ENCODE measurements at places on chromosomes 7 and 10.

- no peak for DNase-seq
Observed at GRCh38 chr10:77291596-77292505, 345.8 kb downstream of the KCNMA1 start.

- DNase-seq: no peak
Observed at GRCh38 chr10:123150986-123151736, 3.0 kb upstream of the BUB3 start.

GRCh38 chr10:63713191-63714144, 192.3 kb downstream of the REEP3 start:
- DNase-seq: peak; percentile 95

- no peak for DNase-seq
Observed at GRCh38 chr7:154553711-154554265, 449.1 kb downstream of the PAXIP1 start.

DNA sequence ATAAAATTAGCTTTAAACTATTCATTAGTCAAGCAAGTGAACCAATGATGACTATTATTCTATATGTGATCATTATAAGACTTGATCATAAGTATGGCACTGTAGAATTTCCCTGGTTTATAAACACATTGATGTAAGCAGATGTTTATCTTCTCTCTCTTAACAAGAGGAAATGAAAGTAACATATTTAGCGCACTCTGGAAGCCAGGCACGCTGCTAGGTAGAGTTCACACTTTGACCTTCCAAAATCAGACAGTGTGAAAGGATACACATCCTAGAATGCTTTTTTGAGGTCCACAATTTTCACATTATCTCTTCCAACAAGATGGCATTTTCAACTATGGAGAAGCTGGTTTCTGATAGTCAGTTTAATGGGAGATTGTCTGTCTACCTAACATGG, 529.4 kb upstream of the IGFBP3 start:
- DNase-seq: no peak

DNA sequence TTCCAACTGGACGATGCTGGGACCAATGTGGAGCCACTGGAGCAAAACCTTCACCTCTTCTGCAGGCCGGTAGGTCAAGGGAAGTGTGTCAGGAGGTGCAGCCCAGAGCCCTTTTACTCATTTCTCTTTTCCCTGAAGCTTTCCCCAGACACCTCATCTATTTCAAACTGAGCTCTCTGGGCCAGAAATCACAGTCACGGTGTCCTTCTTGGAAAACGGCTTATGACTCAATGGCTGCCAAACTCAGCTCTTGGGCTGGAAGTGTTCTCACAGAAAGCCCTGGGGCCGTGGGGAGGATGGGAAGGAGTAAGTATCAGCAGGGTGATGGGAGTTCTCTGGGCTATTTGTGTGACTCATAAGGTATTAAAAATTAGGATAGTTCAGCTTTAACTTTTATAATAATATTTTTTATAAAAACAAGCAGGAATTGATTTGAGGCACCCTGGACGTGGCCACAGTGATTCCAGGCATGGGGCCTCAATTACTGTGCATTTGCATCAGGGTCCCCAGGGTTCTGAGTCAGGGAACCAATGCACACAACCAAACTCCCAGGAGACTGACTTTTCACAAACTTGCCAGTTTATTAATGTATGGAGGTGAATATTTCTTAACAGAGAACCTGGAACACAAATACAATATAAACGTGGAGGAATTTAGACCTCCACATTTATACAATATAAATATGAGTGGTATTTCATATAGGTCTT, 187.4 kb upstream of the TMEM72 start:
- no peak for DNase-seq

GRCh38 chr7:26365901-26366275, 74.2 kb downstream of the SNX10 start:
- no peak for DNase-seq

DNA sequence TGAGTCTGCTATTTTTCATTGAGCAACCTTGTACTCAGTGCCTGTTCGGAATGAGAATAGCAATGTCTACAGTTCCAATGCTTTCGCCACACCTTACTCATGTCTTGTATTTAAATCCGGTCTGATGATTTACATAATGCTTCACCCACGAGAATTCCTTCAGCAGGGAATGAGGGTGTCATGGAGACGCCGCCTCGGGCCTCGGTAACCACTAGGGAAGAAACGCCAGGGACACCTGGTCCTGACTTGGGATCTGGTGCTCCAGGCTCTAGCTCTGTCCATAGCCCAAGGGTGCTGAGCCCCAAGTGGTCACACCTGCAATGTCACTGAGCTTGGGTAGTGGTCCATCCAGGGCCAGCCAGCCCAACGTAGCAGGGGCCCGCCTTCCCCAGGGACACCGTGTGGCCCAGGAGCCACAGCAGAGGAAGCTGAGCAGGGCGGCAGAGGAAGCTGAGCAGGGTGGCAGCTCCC, 37.4 kb downstream of the PRKAG2 start:
- no peak for DNase-seq

- DNase-seq: no peak
Observed at GRCh38 chr7:40918701-40919271, 784.0 kb downstream of the SUGCT start.

- DNase-seq: no peak
Observed at GRCh38 chr7:55181762-55182161, 162.9 kb downstream of the EGFR start.

DNA sequence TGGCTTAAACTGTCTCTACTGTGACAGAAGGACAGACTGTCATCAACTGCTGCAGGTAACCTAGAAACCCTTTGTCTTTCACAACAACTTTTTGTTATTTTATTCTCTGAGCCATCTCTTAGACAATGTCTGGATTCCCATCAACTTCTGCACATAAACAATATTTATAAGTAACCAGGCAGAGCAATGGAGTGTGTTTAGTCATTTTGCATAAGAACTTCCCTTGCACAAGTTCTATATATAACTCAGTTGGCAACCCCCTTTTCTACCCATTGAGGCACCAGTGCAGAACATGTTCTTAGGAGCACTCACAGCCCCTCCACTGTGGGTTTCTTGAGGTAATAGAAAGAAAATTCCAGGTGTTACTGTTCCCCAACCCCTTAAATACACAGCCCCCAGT, 65.0 kb upstream of the IL6 start:
- DNase-seq: no peak

DNA sequence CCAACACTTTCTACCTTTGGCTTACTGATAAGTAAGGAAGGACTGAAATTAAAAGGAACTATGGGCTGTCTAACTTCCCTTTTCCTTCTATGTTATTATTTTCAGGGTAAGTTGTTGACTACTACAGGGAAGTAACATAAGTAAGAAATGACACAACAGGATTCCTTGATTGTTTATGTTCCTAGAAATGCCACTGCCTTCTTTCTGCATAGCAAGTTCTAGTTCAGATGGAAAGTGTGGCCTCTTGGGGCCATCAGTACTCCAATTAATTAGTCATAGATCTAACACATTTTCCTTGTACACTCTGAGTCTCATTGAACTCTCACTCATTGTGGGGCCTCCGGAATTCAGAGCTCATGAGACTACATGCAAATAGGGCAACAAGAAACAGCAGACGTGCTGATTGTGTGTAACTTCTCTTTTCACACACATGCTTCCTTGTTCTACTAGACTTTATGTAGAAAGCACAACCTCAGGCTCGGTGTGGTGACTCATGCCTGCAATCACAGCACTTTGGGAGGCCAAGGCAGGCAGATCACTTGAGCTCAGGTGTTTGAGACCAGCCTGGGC, 35.3 kb upstream of the HIBADH start:
- no peak for DNase-seq

- DNase-seq: no peak
Observed at GRCh38 chr10:131849591-131850382, 51.0 kb upstream of the PPP2R2D start.

DNA sequence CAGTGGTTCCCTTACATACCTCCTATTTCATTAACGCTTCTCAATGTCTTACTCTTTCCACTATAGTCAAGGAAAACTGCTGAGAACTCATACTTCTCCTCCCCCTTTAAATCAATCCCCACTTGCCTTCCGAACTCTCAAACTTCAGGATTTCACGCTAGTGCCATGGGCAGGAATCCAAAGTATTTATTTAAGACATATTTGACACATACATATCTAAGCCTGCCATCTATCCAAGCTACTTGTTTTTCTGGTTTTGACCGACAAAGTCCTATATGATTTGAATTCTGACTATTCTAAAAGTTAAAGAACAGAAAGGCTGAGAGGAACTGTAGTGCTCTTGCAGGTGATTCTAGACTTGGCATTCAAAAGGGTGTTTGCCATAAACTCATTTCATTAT, 51.8 kb downstream of the CCDC6 start:
- DNase-seq: no peak

DNA sequence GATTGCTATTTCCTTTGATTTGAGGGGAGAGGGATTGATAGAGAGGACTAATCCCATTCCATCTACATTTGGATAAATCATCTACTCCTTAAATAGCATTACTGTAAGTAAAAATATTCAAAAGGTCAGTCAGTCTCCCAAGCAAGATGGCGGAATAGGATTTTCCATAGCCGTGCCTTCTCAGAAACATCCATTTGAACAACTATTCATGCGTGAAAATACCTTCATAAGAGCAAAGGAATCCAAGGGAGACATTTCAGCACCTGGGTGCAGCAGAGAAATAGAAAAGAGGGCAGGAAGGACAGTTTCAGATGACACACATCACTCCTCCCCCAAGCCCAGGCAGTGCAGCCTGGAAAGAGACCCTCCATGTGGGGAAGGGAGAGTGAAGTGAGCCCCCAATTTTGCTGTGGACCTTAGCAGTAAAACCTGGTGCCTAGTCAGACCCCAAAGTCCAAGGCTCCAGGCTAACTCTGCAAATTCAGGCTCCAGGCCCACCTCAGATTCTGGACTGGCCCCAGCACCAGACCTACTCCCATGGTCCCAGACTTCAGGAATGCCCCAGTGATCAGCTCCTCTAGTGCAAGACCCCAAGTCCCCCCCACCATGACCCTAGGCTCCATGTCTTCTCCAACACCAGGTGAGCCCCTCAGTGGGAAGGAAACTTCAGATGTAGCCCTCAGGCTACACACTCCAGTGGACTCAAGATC, 104.3 kb upstream of the LANCL2 start:
- DNase-seq: no peak

- no peak for DNase-seq
Observed at GRCh38 chr7:120089968-120090367, 183.0 kb upstream of the KCND2 start.

DNA sequence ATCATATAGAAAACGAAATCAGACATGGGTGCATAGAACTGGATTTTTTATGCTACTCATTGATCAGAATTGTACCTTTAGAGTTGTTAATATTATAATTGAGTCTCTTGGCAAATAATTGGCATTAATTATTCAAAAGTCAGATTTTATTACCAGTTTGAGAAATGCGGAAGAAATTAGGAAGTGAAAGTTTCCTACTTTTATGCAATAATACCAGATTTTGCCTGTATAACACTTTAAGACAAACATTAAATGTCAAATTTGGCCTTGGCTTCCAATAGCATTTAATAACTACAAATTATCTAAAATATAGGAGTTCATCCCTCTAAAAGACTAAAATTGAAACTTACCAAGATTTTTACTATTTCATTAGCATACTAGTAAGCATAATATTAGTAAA, 6.8 kb upstream of the TFEC start:
- no peak for DNase-seq

DNA sequence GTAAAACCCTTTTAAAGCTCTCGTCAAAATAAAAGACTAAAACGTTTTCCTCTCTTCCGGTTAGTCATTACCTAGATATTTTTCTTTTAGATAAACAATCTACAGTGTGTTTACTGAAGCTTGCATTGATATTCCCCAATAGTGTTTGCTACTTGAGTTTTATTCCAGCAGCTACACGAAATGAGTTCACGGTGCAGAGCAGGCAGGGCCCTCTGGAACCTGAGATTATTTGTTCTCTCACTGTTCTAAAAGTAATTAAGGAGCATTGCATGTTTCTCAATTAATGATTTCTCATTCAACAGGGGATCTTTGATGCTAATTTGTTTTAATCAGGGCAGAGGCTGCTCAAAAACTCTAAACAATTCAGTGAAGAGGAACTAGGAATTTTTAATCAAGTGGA, 319.7 kb downstream of the GFRA1 start:
- DNase-seq: no peak

GRCh38 chr7:26179422-26179821, 21.1 kb downstream of the HNRNPA2B1 start:
- DNase-seq: no peak

- no peak for DNase-seq
Observed at GRCh38 chr7:2583798-2584580, 25.2 kb downstream of the IQCE start.

- no peak for DNase-seq
Observed at GRCh38 chr7:131919920-131920709, 363.7 kb upstream of the PODXL start.

DNA sequence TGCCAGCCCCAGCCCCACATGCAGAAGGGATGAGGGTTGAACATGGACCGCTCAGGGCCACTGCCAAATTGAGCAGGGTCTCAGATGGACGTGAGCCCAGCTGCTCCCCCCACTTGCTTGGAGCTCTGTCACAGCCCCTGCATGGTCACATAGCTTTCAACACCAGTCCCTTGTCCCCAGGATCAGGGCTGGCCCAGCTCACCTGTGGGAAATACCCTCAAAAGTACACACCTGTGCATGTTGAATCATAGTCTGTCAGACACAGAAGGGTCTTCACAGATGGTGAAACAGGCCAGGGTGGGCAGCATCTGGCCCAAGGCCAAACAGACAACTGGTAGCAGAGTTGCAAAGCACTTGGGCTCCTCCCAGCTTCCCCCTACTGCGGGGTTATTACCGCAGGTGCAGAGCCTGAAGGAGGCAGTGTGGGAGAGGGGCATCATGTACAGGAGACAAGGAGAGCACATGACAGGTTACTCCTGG, 77.6 kb upstream of the UNC5B start:
- DNase-seq: no peak

- no peak for DNase-seq
Observed at GRCh38 chr10:17685233-17685840, 41.4 kb downstream of the STAM start.

DNA sequence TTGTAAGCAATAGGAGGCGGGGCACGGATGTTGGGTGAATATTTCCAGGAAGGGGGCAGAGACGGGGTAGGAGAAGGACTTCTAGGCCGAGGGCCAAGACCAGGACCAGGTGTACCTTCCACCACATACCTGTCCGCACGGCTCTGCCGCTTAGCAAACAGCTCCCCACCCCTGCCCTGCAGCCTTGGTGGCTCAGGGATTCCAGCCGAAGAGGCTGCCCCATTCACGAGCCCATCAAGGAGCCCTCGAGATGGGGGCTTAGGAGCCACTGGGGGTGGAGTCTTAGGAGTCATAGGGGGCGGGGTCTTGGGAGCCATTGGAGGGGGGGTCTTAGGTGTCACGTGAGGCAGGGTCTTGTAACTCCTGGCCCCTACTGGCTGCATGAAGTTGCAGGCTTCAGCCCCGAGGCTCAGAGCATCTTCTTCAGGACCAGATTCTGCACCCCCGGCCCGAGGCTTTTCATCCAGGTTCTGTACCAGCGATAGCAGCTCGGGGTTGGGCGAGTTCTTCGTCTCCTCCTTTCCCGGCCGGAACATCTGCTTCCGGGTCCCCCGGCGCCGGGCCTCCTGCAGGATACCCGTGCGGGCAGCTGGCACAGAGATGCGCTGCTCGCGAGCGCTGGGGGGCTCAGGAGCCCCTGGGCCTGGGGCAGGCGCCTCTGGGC, 6.1 kb upstream of the MYOZ1 start:
- peak; percentile 85 for DNase-seq

- no peak for DNase-seq
Observed at GRCh38 chr10:117868151-117868550, 178.6 kb downstream of the RAB11FIP2 start.

GRCh38 chr10:108801775-108802517, 1121.4 kb downstream of the XPNPEP1 start:
- DNase-seq: no peak

GRCh38 chr10:26025523-26025922, 91.5 kb downstream of the MYO3A start:
- no peak for DNase-seq

- DNase-seq: no peak
Observed at GRCh38 chr10:83555264-83555663, 584.0 kb upstream of the GHITM start.

Measured in lung (tissue), 17 donors.